ENCODE measurements at places on chromosomes 6 and 20.
A peak's percentile ranks its signal among the peaks of the same experiment; 100 is the strongest.

DNA sequence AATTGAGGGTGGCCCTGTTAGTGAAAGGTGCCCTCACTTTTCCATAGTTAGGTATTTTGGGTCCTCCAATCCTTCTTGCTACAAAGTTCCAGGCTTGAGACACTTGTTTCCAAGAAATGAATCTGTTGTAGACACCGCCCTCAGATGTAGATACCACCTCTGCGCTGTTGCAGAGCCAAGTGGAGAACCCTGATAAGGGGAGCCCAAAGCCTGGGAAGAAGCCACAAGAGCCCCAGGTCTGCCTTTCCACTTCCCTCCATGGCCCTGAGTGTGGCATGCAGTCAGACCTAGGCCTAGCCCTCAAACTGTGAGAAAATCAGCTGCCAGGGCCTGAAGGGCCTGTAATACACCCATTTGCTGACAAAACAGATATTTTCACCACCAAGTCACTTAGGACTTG, 37.1 kb downstream of the DTD1 start:
- no peak for DNase-seq

GRCh38 chr20:23245553-23246181, 104.9 kb upstream of the NXT1 start:
- peak; percentile 81 for DNase-seq

GRCh38 chr6:5580736-5581581, 319.6 kb downstream of the FARS2 start:
- no peak for DNase-seq

DNA sequence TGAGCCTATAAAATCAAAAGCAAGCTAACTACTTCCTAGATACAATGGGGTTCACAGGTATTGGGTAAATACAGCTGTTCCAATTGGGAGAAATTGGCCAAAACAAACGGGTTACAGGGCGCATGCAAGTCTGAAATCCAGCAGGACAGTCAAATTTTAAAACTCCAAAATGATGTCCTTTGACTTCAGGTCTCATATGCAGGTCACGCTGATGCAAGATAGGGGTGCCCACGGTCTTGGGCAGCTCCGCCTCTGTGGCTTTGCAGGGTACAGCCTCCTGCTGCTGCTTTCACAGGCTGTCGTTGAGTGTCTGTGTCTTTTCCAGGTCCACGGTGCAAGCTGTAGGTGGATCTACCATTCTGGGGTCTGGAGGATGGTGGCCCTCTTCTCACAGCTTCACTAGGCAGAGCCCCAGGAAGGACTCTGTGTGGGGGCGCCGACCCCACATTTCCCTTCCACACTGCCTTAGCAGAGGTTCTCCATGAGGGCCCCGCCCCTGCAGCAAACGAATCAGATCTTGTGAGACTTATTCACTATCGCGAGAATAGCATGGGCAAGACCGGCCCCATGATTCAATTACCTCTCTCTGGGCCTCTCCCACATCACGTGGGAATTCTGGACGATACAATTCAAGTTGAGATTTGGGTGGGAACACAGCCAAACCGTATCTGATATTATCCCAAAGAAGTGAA, 11.9 kb upstream of the SMIM29 start:
- peak; percentile 37 for DNase-seq

- DNase-seq: no peak
Measured at GRCh38 chr20:47421076-47421475, 64.6 kb upstream of the ZMYND8 start.

DNA sequence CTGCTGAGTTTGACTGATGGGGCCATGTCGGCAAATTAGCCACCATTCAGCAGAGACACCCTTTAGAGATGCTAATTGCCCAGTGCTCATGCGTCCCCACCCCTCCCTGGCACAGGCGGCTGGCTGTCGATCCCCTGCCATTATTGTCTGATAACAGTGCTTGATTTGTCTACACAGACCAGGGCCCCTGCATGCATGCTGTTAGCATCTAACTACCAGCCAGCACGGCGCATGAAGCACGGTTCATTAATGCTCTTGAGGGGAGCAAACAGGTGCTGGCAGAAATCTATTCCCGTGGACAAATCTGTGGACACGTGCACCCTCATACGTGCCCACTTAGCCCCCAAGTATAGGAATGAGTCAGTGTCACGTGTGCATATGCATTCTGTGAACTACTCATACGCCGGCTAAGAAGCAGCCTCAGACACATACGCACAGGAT, 32.2 kb downstream of the KCNB1 start:
- DNase-seq: no peak

GRCh38 chr6:19299129-19299528, 538.0 kb upstream of the ID4 start:
- DNase-seq: no peak

- no peak for DNase-seq
Measured at GRCh38 chr6:151365233-151365632, 26.1 kb downstream of the ZBTB2 start.

DNA sequence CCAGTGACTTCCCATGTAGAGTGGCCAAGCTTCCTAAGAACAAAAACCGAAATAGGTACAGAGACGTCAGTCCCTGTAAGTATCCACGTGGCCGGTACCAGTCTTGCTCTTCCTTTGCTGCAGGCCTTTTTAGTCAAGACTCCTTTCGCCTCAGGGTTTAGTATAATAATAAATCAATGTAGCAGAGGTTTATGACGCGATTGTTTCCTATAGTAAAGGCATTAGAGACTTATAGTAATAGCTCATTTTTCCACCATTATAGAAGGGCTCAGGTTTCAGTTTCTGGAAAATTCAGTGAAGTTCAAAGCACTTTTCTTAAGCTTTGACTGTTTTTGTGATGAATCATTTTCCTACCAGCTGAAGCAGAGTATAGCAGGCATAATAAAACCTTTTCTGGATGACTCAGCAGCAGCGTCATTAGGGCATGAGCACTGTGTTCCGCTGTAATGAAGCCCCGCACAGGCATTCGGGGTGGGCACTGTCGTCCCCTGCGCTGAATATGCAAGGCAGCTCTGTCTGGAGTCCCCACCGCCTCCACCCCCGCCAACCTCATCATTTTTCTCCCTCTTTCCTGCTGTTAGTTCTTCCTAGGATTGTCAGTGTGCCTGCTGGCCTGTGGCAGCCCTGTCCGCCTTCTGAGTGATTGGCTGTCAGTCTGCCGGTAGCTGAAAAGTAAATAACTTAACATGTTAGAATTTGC, 51.3 kb downstream of the PTPN1 start:
- no peak for DNase-seq

GRCh38 chr20:2300420-2300819, 4.6 kb downstream of the TGM3 start:
- DNase-seq: no peak

Data from upper lobe of right lung (tissue), 1 donor.